NCI-H460 (cell line): ENCODE measurements at places on chromosomes 7 and 10.

GRCh38 chr10:116973371-116973905 lies 31.5 kb downstream of the SHTN1 start:
- DNase-seq: no peak

- DNase-seq: no peak
Measured at GRCh38 chr7:326809-327232, 36.9 kb downstream of the FOXL3 start.

- DNase-seq: no peak
Measured at GRCh38 chr7:72078856-72079255, 333.3 kb downstream of the CALN1 start.

DNA sequence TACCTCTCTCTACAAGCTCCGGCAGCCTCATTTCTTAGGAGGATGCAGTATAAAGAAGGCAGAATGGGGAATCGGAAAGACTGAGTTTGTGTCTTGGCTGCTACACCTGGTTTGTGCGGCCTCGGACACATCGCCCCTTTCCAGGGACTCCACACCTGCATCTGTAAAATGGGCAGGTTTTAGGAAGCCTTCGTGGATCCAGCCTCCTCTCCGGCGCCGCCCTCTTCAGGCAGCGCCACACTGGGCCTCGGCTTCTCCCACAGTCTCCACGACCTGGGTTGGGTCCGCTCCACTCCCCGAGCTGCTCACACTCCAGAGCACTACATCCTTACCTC lies 341 bp downstream of the GOT1 start:
- no peak for DNase-seq
